Neural crest cell (in vitro differentiated cells): ENCODE measurements at places on chromosomes 5 and 9. TPM values are rescaled to one million over a fixed set of nuclear protein-coding genes. Genes with fewer than 3 reads are reported as not detected.

DNA sequence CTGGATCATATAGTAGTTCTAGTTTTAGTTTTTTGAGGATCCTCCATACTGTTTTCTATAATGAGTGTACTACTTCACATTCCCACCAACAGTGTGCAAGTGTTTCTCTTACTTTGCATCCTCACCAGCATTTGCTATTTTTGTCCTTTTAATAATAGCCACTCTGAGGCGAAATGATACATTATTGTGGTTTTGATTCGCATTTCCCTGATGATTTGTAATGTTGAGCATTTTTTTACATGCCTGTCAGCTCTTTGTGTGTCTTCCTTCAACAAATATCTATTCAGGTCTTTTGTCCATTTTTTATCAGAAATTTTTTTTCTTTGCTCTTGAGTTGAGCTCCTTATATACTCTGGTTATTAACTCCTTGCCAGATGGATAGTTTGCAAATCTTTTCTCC, 114.0 kb downstream of the ADAMTSL1 start:
- DNase-seq: no peak

DNA sequence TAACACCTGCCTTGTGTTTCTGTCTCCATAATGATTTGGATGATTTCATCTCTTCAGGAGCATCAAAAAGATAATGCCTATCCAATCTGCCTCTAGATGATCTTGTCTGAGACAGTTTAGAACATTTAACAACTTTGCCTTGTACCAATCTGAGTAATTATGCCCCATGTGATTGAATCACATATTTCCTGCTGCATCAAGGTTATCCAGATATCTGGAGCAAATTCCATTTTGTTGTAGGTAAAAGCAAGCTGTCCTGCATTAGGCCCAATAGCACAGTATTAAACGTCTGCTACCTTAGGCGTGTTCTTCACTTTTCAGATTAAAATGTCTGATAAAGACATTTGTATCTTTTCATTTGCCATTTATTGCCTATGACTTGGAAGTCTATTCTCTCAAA, 54.1 kb upstream of the MARCHF11 start:
- DNase-seq: no peak

DNA sequence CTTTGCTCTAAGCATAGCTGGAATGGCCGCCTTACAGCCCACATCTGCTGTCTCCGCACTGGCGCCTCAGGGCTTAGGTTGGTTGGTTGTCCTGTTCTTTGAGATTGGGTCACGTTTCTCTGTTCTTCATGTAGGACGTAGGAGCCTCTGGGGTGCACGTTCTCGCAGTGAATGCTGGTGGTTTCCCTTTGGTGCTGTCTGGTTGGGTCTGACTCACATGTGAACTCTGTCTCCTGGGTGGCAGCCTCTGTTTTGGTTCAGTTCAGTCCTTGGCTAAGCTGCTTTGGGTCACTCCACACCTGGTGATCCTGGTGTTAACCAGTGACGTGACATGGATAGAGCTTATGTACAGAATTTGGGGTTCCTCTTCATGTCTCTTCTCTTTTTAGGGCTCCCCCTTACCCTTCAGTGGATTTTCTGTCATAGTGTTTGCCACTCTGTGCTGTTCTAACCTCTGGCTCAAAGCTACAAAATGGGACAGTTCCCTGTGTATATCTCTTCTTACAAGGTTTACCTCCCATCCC, 12.6 kb upstream of the LPCAT1 start:
- no peak for DNase-seq

DNA sequence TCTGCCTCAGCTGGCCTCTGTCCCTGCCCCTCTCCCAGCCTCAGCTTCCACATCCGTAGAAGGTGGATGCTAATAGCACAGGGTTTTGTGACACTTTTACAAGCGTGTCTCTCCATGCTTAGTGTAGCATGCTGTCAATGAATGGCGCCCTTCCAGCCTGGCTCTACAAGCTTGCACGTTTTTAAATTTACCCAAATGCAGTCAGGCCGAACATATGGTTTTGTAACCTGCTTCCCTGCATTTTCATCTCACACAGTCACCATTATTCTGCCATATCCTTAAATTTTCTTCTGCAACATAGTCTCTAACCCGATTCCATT, 28.8 kb downstream of the FAM163B start:
- no peak for DNase-seq

DNA sequence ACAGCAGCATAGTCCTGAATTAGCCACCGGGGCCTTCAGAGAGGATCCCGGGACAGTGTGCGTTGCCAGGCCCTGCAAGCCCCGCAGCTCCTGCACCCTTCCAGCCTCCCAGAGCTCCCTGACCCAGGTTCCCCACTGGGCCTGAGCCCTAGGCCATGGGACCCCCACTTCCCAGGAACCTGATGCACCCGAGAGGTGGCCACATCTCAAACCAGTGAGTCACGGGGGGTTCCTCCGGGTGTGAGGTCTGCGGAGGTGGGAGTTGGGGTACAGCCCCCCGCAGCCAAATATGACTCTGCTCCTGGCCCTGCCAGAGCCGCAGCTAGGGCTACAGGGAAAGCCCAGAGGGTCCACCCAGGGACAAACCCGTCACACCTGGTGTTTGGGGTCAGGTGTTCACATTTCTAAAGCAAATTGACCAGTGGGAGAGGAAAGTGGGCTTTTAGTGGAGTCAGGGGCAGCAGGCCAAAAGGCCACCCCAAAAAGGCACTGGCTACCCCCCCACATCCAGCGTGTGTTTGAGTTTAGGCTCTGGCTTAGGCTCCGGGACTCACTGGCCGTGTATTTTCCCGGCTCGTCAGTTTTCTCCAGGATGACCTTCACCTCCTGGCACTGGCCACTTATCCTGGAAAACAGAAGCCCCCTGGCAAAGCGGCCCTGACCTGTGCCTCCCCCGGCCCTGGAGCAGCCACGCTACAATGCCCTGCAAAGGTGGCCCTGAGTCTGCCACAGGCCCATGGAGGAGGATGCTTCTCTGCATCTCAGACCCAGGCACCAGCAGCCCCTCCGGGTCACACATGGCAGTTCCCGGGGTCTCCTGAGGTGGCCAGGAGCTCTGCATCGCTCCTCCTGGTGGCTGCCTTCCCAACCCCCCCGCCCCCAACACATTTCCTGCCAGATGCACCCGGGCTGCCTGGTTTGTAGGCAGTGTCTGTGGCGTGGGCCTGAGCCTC, 17.4 kb upstream of the OBP2B start:
- DNase-seq: no peak

- no peak for DNase-seq
These were observed 17.4 kb upstream of the NCS1 start for GRCh38 chr9:130154816-130155215.

GRCh38 chr5:14267166-14267838, 124.2 kb downstream of the TRIO start:
- no peak for DNase-seq

DNA sequence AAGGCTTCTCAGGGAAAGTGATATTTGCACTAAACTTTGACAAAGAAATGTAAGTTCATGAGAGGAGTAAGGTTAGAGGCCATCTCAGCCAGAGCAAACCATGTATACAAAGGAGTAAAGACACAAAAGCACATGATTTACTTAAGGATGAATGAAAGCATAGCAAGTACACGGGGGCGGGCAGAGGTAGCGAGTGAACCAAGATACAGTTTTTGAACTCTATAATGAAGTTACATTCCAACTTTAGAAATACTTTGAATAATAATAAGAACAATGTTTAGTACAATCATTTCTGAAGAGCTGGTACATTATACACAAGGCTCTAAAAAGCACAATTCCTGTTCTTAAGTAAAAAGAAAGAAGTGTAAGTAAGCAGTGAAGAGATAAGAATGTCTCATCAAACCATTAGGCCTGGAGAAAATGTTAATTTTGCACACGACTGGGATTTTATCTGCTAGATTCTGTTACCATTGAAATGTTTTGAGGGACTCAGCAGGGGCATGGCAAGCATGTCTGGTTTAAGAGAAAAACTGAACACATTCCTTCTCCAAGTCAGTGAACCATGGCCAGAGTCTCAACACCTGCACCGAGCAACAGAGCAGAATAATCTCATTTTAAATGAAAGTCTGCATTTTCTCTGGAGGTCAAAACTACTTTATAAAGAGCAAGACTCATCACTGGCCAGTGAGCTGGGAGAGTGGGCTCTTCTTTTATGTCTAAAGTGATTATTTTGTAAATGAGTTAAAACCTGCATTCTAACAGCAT, 147.6 kb upstream of the TRPM3 start:
- no peak for DNase-seq

GRCh38 chr5:34709861-34710673, 53.9 kb downstream of the RAI14 start:
- DNase-seq: no peak

DNA sequence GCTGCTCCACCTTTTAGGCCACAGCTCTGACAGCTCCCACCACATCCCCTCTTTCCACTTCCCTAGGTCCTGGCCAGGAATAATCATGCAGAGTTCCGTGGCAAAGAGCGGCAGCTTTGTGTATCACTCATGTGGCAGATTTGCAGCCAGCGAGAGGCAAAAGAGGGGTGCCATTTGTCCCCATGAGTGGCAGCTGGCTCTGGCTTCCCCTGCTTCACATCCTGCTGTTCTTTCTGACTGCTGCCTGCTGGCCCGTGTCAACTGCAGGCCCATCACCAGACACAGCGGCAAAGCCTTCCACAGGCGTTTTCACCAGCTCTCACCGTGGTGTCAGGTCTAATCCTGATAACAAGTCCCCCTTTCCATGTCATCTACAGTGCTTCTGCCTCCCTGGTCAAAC, 430.6 kb upstream of the DAP start:
- no peak for DNase-seq

The CNTNAP3B gene
- 9.4 and 10.0 TPM in 2 replicates for total RNA-seq

The SH3PXD2B gene
- total RNA-seq: 86.1 and 89.1 TPM in 2 replicates

The MARCHF3 gene
- total RNA-seq: 3.1 and 3.2 TPM in 2 replicates

The GMCL2 gene
- not detected in 2 replicates for total RNA-seq

The NFX1 gene
- 32.2 and 33.2 TPM in 2 replicates for total RNA-seq
